T-helper 17 cell (primary cell): ENCODE measurements at places on chromosomes 6 and 20.

DNA sequence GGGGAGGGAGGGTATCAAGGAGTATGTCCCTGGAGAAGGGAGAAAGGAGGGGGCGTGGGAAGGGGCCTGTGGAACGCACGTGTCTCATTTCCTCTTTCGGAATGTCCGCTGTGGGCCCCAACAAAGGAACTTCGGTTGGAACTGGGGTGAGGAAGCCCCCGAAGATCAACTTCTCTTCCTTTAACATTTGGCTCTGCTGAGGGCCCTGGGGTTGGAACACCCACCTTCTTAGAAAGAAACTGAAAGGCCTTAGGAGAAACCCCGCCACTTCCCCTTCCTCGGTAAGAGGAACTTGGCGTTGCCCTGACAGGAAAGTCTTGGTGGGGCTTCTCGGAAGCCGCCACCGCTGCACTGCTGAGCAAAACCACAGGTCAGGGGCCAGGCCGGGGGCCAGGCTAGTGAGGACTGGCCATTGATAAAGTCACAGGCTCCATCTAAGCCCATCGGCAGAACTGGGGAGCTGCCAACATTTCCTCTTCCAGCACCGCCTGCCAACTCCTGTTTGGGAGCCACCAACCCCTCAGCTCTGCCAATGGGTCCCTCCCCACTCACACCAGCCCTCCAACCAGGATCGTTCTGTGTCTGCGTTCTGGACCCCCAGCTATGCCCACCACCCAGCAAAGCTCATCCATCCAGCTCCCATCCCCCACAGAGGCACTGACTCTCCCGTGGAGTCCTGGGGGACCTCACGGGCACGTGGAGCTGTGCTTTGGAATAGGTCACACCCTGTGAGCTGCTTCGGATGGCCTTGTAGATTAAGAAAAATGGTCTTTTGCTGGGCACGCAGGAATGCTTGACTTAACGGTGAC, 44.8 kb downstream of the FGD2 start:
- DNase-seq = peak; percentile 21

DNA sequence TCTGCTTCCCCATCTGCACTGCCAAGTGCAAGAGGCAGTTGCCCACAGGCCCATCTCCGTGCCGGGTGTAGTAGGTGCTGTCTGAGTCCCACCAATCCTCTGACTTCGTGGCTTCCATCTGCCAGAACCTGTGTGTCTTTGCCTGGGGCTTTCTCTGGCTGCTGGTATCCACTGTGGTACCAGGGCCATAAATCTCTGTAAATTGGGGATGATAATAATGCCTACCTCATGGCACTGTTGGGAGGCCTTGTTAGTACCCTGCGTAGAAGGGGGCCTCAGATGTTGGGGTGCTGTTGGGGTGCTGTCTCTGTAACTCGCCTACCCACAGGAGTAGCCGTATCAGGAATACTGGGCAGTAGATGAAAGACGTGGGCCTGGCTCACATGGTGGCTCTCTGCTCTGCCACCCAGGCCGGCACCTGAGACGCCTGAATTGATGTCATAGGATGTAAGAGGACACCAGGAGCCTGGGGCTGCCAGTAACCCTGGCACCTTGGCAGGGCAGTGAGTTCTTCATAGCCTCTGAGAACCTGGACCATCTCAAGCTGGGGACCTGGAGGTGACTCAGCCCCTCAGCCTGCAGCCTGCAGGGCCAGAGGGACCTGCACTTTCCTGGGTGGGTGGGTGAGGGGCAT, 94.1 kb upstream of the RNF24 start:
- no peak for DNase-seq

DNA sequence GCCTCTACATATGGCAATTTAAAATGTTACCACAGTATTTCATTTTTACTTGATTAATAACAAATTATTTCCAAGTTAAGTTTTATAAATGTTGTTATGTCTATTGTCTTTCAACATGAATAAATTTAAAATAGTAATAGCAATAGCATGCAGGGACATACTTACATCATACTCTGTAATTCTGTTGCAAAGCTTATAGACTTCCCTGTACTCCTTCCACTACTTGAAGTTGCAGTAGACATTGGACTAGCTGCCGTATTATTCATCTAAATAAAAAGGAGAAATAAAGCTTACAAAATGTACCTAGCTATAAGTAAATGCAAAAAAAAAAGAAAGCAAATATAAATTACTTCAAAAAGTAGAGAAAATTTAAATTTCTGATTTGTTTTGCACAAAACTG, 12.7 kb downstream of the SUPT3H start:
- no peak for DNase-seq

- no peak for DNase-seq
Measured at GRCh38 chr20:48283470-48284110, 498.3 kb upstream of the SULF2 start.
